ENCODE measurements at places on chromosomes 5 and 9.

- peak; percentile 70 for DNase-seq
Observed at GRCh38 chr9:97803167-97804058, 49.6 kb upstream of the FOXE1 start.

GRCh38 chr9:95045751-95046150, 271.8 kb downstream of the FANCC start:
- no peak for DNase-seq

GRCh38 chr9:98091735-98092612, 27.0 kb downstream of the TRIM14 start:
- no peak for DNase-seq

GRCh38 chr5:37029436-37029835, 152.9 kb downstream of the NIPBL start:
- DNase-seq: no peak

GRCh38 chr5:113202746-113203716, 226.4 kb downstream of the DCP2 start:
- no peak for DNase-seq

DNA sequence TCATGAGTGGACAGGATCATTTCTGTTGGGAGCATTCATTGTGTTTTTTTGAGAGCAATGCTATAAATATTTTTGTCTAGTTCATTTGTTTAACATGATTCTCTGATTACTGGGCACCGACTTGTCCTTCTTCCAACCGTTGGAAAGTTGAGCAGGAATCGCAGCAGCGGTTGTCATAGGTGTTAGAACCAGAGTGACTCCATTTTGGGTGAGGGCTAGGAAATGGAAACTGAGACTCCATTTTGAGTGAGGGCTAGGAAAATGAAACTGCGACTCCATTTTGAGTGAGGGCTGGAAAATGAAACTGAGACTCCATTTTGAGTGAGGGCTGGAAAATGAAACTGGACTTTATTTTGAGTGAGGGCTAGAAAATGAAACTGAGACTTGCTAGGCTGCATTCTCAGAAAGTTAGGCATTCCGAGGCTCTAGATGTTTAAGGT, 100.6 kb downstream of the ICE1 start:
- peak; percentile 50 for DNase-seq

GRCh38 chr5:87015901-87016300, 251.8 kb upstream of the RASA1 start:
- no peak for DNase-seq

- no peak for DNase-seq
Observed at GRCh38 chr9:108207561-108208165, 648.1 kb downstream of the ACTL7B start.

DNA sequence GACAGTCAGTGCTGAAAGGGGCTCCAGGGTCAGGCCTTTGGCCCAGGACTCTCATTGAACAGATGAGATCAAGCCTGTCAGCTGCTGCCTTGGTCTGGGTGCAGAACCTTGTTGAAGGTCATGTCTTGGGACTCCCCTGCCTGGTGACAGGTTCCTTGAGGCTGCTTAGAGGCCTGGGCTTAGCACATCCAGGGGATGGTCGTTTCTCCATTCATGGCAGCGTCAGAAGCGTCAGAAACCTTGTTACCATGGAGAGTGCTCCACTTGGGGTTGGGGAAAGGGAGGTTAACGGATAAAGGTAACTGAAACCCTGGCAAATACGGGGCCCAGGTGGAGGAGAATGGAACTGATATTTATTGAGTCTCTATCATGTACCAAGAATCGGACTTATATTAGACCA, 8.8 kb downstream of the ARPC5L start:
- DNase-seq: no peak

GRCh38 chr5:82356808-82357671, 78.9 kb upstream of the RPS23 start:
- DNase-seq: peak; percentile 92

GRCh38 chr5:57681942-57682341, 199.3 kb upstream of the ACTBL2 start:
- DNase-seq: no peak

DNA sequence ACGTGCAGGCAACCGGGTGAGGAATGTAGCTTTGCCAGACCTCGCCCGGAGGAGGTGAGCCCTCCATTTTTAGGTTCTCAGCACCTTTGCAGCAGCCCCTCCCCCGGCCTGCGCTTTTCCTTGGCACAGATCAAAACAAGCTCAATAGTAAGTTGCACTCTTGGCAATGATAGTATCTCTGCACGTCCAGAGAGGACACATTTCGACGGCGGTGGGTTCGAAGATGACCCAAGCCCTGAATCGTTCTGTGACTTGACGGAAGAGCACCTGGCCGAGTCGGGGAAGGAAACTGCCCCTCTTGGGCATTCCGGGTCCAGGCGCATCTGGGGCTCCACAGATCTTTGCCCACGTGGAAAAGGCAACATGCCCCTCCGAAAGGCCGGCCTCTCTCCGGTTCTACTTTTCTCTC, 904 bp downstream of the GDNF start:
- no peak for DNase-seq

DNA sequence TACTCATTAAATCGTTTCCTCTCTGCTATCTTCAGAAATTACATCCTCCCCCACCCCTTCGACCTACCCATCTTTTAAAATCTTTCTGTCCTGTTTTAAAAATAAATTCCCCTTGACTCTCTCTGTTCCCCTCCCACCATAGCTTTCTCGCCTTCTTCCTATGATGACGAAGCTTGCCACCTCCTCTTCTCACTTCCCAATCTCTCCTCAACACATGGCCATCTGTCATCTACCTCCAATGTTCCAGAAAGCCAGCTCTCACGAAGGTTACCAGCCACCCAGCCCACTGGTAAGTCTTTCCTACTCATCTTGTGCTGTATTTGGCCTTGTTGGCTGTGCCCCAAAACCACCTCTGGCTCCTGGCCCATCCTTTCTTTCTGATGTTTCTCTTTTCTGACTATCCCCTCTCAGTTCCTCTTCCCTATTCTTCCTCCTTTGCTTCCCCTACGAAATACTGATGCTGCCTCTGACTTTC, 346.3 kb downstream of the ENC1 start:
- no peak for DNase-seq

GRCh38 chr9:26975728-26976707, 19.8 kb downstream of the IFT74 start:
- DNase-seq: no peak

GRCh38 chr5:117881426-117882230, 1106.7 kb downstream of the DTWD2 start:
- DNase-seq: no peak

DNA sequence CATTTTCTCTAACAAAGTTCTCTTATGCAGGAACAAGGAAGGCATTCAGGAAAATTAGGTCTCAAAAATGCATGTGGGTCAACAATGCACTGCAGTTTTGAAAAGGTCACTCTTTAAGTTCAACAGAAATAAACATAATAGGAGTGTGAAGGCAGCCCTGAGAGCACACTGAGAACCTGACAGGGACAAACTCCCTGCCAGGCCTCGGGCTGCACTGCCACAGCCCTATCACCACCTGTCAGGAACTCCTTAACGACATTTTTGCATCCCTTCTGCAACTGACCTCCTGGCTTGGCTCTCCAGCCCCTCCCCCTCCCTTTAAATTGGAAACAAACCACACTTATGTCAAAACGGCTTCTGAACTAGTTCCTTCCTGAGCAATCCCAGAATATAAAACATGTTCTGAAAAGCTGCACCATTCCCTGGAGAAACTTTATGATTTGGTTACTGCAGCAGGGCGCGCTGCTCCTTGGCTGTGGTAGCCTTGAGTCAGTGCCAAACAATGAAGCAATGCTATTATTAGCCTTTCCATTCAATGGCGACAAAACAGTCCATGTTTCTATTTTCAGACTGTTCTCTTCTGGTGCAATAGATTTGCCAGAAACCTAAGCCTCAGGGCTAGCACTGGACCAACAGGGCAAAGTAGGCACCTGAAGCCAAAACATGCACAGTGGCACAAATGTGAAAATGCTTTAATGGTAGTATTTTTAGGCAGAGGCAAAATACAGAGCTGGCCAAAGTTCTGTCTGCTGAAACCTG, 160.1 kb upstream of the ZNF608 start:
- no peak for DNase-seq

- DNase-seq: no peak
Observed at GRCh38 chr5:71886406-71886805, 167.3 kb downstream of the CARTPT start.

DNA sequence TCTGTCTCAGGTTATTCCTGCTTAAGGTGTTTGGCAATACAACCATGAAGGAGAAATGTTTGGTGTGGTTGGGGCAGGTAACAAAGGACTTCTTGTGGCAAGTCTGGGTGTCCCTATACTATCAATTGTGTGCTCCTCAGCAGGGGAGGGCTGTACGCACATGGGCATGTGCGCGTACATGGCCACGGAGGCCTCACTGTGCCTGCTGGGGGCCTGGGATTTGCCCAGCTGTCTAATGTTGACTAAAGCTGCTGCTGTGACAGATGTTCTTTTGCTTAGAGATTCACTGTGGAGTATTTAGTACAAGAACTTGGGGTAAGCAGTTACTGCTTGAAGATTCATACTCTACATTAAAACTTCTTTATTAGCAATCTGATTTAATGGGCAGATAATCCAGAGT, 97.5 kb downstream of the HSPA4 start:
- DNase-seq: no peak

DNA sequence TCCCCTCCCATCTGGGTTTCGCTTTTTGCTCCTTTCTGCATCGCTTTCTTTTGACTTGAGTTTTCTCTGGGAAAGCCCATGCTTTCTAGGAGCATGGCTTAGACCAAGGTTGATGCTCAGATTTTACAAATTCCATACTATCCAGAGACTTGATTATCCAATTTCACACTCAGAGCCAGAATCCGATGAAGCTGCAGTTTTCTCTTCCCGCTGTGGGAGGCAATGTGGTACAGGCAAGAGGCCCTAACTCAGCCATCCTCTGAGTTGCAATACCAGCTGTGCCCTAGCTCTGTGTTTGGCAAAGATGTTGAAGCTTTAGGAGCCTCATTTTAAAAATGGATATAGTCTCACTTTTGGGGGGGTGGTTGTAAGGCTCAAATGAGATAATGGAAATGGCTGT, 85.1 kb downstream of the BRINP1 start:
- DNase-seq: no peak

GRCh38 chr5:146516151-146516475, at the start of gene GPR151:
Gene GPR151 (minus strand): TSS chr5:146516190. CDS start chr5:146516113, 77 bp downstream.
- no peak for DNase-seq

- no peak for DNase-seq
Observed at GRCh38 chr9:105079457-105079856, 151.5 kb upstream of the ABCA1 start.

DNA sequence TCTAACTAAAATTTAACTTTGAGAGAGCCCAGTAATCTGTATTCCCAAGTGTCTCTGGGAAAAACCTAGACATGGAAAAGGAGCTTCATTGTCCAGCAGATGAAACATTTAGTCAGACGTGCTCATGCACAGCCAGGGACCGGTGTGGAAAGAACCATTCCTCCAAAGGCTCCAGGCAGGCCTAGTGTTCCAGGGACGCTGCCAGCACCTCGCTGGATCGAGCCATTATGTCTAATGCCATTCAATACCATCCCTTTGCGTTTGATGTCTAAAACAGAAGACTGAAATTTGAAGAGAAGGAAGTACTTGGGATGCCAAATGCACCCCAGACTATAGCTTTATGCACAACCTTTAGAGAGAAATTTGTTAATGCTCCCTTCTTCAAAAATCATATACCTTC, 1.4 kb upstream of the CHSY3 start:
- DNase-seq: no peak

DNA sequence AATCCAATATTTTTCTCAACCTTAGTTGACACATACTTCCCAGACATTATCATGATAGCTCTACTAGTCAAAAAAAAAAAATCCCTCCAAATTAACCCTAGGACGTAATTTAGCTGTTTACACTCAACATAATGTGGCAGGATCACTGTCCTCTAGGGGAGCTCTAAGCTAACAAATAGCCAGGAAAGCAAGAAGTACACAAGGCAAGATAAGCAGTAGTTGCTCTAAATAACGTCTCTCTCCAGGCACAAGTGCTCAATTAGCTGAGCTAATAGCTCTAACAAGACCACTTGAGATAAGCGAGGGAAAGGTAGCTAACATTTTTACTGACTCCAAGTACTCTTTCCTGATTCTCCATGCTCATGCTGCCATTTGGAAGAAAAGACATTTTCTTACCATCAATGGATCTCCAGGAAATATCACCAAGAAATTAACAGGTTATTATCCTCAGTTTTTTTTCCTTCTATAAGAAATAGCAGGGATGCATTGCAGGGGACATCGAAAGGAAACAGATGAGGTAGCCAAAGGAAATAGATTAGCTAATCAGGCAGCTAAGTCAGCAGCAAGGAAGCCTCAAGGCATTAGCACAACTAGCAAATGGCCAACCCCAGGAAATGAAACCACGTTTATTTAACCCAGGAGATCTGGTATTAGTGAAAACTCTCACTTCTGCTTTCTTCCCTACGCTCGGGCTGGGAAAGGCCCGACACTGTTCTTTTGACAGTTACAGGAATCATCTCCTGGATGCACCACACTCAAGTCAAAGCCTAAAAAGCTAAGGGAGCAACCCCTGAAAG, 614.1 kb downstream of the PTPRD start:
- no peak for DNase-seq

- no peak for DNase-seq
Observed at GRCh38 chr5:116371935-116372334, 202.7 kb downstream of the SEMA6A start.

GRCh38 chr9:136203408-136204144, 1.4 kb downstream of the LHX3 start:
- no peak for DNase-seq

GRCh38 chr5:149961186-149961685, 678 bp downstream of the SLC26A2 start:
- peak; percentile 6 for DNase-seq

GRCh38 chr9:98793031-98793430, 3.3 kb downstream of the ANKS6 start:
- DNase-seq: no peak

GRCh38 chr5:80864109-80864508, 96.1 kb upstream of the RASGRF2 start:
- DNase-seq: no peak

- no peak for DNase-seq
Observed at GRCh38 chr5:17879276-17879675, 245.0 kb downstream of the TAF11L14 start.

- DNase-seq: no peak
Observed at GRCh38 chr5:91641730-91642350, 258.7 kb upstream of the ARRDC3 start.

GRCh38 chr9:90839183-90839728, 37.6 kb downstream of the SYK start:
- no peak for DNase-seq

DNA sequence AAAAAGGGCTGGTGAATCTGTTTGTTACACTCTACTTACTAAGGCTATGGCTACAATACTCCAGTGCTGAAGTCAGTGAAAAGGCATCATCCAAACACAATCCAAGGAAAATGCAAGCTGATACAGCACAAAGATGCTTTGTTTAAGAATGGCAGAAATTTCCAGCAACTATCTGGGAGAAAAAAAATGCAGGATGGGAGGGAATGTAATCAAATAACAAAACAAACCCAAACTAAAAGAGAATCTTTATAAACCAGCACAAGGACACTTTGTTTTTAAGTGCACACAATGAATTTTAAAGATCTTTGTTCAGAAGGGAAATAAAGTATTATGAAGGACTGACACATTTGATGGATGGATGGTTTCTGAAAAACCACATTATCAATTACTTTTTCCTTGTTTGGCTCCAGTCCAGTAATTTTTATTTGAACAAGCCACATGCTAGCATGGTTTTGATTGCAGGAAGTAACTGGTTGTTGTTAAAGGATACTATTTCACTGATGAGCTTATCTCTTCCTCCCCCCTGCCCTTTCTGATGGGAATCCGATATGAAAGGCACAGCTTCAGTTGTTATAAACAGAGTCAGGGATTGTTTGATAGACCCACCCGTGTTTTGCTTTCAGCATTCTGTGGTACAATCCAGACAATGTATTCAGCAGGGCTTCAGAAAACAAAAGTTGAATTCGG, 12.1 kb upstream of the TLE4 start:
- no peak for DNase-seq

- no peak for DNase-seq
Observed at GRCh38 chr5:134932508-134932907, 27.6 kb downstream of the PCBD2 start.
